Glomerular endothelial cell (primary cell): ENCODE measurements at places on chromosomes 11 and 22. TPM values are rescaled to one million over a fixed set of nuclear protein-coding genes. Genes with fewer than 3 reads are reported as not detected.

LARGE2 gene
- total RNA-seq = not detected in 2 replicates

TMEM151A gene
- 0.05 and 0.58 TPM in 2 replicates for total RNA-seq

PRCP gene
- 138 and 215 TPM in 2 replicates for total RNA-seq

FGF3 gene
- total RNA-seq = not detected in 2 replicates

C11orf87 gene
- total RNA-seq = 0.12 TPM in 1 of 2 replicates, not detected in the other

HEPN1 gene
- total RNA-seq = 0.18 TPM in 1 of 2 replicates, not detected in the other

IL17REL gene
- total RNA-seq = not detected in 2 replicates
